SK-MEL-5 (cell line): ENCODE measurements at places on chromosomes 5 and 9. TPM values are rescaled to one million over a fixed set of nuclear protein-coding genes. Genes with fewer than 3 reads are reported as not detected.

Gene LOX
- 0.08 and 0.58 TPM in 2 replicates for total RNA-seq

Gene AFF4
- 40.5 and 40.8 TPM in 2 replicates for total RNA-seq

DNA sequence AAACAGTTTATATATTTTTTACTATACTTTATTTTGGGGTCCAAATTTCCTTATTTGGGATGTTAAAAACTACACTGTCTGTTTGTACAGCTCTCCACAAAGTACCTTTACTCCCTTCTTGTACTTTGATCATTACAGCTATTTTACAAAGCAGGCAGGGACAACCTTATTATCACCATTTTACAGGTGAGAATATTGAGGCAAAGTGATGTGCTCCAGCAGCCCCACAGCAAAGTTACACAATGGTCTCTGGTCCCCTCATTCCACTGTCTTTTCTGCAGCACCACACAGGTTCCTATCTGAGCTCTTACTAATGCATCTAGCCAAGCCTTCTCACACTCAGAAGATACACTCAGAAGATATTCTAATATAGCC is 457.3 kb downstream of the RASEF start:
- no peak for DNase-seq

- no peak for DNase-seq
Observed at GRCh38 chr5:86986837-86987236, 280.8 kb upstream of the RASA1 start.

GRCh38 chr5:150411245-150411979 is 1.3 kb downstream of the CD74 start:
- peak; percentile 65 for DNase-seq

DNA sequence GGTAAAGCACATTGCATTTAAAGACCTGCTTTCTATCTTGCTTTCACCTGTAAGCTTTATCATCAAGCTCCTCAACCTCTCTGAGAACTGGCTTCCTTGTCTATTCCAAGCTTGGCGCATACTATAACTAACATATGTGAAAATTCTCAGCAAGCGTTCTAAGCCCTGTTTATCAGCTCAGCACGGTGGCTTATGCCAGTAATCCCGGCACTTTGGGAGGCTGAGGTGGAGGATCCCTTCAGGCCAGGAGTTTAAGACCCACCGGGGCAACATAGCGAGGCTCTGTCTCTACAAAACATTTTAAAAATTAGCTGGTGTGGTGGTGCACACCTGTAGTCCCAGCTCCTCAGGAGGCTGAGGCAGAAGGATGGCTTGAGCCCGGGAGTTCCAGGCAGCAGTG is 1.6 kb upstream of the ATP6V0E1 start:
- DNase-seq = no peak

GRCh38 chr9:7710686-7711085 is 88.9 kb downstream of the DMAC1 start:
- DNase-seq = peak; percentile 67

GRCh38 chr5:58450018-58450417 is 9.9 kb downstream of the PLK2 start:
- DNase-seq = no peak

DNA sequence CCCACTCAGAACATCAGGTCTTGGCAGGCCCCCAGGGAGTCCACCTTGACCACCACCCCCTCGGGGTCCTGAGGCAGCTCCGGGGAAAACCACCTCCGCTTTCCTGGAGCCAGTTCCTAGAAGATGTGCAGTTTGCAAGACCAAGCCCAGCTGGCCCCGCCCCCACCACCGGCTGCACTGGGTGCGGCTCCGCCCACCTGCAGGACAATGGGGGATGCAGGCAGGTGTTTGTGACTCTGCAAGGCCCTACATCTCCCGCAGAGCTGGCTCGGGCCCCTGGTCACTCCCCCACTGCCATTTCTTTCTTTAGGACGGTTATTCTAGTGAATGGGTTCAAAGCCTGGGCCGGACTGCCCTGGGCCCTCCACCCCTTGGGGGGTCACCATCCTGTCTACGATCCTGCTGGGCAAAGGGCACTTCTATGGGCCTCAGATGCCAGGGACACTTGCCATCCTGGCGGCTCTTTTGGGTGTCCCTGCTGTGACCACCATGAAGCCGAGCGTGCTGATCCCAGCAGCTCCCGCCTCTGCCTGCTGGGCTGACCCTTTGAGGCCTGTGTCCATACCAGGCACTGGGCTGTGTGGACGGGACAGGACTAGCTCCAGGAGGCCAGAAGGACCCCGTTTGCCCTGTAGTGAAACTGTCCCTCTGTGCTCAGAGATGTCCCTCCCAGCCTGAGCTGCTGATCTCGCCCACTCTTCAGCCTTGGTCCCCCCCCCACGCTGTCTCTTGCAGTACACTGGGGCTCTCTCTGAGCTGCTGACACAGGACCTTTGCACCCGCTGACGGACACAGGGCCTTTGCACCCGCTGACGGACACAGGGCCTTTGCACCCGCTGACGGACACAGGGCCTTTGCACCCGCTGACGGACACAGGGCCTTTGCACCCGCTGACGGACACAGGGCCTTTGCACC is 5.9 kb upstream of the NACC2 start:
- DNase-seq = no peak
